Dorsolateral prefrontal cortex (tissue), 122 donors: ENCODE measurements at places on chromosomes 5 and 9.

DNA sequence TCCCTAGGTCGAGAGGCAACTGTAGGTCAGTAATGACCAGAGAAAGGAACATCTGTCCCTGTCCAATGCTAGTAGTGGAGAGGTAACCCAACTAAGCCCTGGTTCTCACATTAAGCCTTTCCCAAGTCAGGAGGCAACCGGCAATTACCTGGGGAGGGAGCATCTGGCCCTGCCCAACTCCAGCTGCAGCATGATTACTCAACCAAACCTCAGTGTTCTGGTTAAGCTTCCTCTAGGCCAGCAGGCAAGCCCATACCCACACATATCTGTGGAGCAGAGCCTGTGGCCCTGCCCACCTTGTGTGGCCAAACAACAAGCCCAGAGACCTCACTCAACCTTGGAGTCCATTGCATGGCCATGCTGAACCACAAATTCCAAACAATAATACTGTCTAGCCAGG, 220.8 kb upstream of the SLC24A2 start:
- no peak for DNase-seq

- no peak for DNase-seq
These were observed 88.7 kb downstream of the DEPDC1B start for GRCh38 chr5:60611099-60611740.

GRCh38 chr9:130147910-130148309, 24.3 kb upstream of the NCS1 start:
- DNase-seq = no peak

DNA sequence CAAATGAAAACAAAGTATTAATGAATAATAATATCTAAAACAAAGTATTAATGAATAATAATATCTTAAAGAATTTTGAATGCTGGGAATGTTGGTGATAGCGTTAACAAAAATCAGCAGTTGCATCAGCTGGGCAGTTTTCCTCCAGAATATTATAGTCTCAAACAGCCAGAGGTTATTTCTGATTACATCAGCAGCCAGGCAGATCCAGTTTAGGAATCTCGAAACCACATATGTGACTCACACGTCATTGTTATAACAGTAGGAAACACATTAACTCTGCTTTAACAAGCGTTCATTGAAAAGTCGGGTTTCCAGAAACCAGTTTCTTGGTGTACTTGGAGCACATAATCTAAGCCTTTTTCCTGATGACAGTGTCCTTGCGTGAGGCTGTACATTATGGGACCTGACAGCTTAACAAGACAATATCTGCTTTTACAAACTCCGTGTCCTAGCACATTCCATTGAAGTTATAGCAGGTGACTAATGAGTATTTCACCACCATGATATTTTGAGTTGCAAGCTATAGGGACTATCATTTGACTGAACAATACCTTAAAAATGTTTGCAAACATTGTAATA, 559.5 kb upstream of the KLF4 start:
- DNase-seq = no peak

- DNase-seq = no peak
These were observed 15.5 kb downstream of the TYRP1 start for GRCh38 chr9:12708562-12709298.

- no peak for DNase-seq
These were observed 38.2 kb downstream of the SLC9A3 start for GRCh38 chr5:485946-486491.

- no peak for DNase-seq
These were observed 57.2 kb upstream of the PPARGC1B start for GRCh38 chr5:149672701-149673476.

GRCh38 chr9:37220971-37221370, 100.6 kb downstream of the ZCCHC7 start:
- DNase-seq = no peak

- DNase-seq = no peak
These were observed 5.9 kb upstream of the EGR1 start for GRCh38 chr5:138459311-138459933.

DNA sequence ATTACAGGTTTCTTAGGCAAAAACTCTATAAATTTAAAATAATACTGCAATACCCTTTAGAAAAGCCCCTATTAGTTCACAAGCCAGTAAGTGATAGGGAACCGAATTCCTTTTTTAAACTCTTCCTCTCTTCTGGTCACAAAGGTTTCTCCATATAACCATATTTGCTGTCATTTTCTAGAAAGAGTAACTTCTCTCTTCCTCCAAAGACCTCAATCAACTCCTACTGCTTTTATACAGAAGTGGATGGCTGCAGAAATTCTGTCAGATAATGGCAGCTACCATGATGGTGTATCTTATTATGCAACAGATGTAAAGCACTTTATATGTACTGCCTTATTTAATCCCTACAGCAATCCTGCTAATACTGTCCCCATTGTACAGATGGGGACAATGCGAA, 6.2 kb downstream of the TUT7 start:
- DNase-seq = no peak
